AG04449 (cell line): ENCODE measurements at places on chromosomes 2 and 18.

GRCh38 chr2:215421859-215422461, 13.9 kb downstream of the FN1 start:
- no peak for DNase-seq

- no peak for DNase-seq
These were observed 13.5 kb downstream of the DPP4 start for GRCh38 chr2:162060532-162060931.

GRCh38 chr2:120453635-120453998, 107.7 kb downstream of the INHBB start:
- peak; percentile 21 for DNase-seq

DNA sequence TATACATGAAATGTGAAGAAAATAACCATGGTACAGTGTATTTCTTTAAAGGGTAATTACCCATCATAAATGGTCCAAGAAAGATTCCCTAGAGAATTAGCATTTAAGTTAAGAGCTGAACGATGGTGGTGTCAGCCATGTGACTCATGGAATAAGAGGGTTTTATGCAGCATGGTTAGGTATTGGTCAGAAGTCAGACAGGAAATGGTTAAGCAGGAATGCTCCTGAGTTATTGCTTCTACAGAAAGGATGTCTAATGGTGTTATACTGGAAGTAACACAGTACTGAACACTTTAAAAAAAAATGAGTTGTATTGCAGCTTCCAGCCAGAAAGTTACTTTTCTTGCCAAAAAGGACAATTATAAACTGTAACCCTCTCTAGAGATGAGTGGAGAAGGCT, 72.7 kb upstream of the UBE2E3 start:
- DNase-seq: peak; percentile 33

GRCh38 chr2:73290049-73290839, 3.1 kb downstream of the EGR4 start:
- no peak for DNase-seq

GRCh38 chr18:3294435-3295080, 32.6 kb downstream of the MYL12B start:
- DNase-seq: no peak

GRCh38 chr2:121998751-121999150, 243.3 kb downstream of the TSN start:
- no peak for DNase-seq

GRCh38 chr2:62071760-62072680, 123.9 kb upstream of the B3GNT2 start:
- DNase-seq: no peak

DNA sequence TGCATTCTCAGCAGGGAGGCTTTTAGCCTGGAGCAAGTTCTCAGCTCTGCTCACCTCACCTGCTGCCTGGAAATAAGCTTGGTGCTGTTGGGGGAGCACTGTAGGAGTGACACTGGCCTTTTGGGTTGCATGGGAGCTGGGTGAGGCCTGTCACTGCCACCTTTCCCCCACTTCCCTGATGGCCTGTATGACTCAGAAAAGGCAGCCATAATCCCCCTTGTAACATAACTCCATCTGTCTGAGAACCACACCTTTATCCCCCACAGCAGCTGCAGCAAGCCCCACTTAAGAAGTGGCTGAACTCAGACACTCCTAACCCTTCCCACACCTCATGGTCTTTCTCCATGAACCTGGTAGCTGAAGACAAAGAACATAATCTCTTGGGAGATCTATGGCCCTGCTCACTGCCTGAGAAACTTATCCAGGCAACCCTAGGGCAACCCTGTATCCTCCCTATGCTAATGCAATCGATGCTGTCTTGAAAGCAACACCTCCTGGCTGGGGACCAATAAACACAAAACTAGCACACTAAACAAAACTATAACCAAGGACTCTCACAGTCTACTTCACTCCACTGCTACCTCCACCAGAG, 258.9 kb upstream of the OSR1 start:
- DNase-seq: no peak

DNA sequence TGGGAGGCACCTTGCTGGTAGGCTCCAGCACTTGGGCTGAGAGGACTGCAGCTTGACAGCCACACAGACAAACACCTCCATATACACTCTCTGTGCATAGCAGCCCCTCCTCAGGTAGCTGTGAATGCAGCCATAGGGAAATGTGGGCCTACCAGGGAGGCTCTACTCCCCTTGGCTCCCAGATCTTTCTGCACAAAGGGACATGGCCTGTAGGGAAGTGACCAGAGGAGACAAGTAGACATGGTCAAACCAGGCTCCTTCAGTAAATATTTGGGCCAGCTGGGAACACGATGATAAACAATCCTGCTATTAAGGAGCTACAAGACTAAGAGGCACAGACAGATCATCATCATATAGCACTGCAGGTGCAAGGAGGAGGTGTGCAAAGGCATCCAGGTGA, 35.9 kb upstream of the PDCL3 start:
- DNase-seq: no peak

DNA sequence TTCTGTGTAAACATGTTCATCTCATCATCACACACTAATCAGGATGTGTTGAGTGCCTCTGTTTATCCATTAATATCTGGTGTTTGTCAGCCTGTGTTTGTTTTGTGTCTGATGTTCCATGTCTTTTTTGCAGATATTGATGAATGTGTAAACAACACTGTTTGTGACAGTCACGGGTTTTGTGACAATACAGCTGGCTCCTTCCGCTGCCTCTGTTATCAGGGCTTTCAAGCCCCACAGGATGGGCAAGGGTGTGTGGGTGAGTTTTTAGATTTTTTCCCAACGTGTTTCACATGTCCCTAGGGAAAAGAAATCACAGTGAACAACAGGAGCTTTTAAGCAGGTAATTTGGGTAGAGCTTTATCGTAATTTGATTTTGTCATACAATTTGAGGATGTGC, 133.7 kb upstream of the RASGRP3 start:
- DNase-seq: no peak

DNA sequence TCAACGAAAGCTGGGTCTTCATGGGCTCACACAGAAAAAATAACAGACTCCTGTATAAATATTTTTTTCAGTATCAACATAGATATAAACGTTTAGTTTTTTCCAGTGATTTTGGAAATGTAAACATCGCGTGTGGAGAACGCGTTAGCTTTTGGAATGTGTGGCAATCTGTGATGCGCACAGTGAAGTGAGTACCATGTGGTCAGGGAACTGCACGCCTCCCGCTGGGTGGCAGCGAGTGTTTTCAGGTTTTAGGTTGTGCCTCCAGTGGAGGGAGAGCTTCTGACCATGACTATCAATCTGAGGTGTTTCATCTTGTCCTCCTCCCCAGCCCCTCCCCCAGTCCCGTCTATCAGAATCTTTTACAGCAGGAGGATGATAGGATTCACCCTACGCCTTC, 127.8 kb downstream of the ARHGAP28 start:
- DNase-seq: no peak

- peak; percentile 83 for DNase-seq
These were observed 147.3 kb downstream of the IRS1 start for GRCh38 chr2:226652369-226652768.

GRCh38 chr2:54871457-54872107, 148.1 kb downstream of the EML6 start:
- DNase-seq: no peak

GRCh38 chr2:133967326-133967725, 286.5 kb upstream of the MGAT5 start:
- DNase-seq: no peak

- no peak for DNase-seq
These were observed 752.2 kb downstream of the DPP10 start for GRCh38 chr2:115194623-115195022.

DNA sequence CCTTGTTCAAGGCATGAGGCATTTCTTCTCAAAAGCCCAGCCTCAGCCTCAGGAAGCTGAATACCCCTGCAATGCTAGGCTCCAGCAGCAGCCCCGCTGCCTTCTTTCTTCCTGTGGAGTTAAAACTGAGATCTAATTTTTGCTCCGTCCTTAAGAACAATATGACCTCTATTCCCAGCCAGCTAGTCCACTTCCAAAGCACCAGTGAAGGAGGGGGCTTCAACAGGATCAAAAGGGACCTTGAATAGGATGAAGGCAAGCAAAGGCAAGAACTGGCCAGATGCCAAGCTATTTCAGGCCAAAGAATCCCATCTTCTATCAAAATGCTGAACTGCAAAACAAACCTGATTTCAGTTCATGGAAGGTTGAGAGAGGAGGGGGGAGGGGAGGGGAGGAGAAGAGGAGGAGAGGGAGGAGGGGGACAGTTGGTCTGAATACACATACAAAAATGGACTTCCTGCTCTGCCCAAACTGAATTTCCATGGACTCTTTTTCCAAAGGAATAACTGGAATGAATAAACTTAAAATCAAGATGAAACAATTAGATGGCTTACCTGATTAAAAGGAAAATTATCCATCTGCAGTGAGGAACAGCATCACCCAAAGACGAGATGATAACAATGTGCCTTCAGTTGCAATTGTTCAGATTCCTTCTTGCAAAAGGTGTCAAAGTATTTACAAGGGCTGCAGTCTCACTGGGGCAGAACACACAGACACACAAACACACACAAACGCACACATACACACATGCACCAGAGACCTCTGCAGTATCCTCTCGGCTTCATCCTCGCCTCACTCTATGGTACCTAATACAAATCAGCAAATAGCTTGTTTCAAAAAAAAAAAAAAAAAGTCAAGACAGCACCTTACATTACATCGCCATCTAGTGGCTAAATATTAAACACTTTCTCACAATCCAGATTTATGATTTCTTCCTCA, at the start of gene SCN1A:
Gene SCN1A, minus strand, starts transcription at position 804 of the 939 bp plus-strand sequence. CDS start 54,399 bp downstream, outside the sequence.
- no peak for DNase-seq

- no peak for DNase-seq
These were observed 801.6 kb upstream of the POU3F3 start for GRCh38 chr2:104052356-104052755.

- DNase-seq: no peak
These were observed 58.5 kb downstream of the SMAD7 start for GRCh38 chr18:48892146-48892855.
